ENCODE measurements at places on chromosomes 2 and 18.

DNA sequence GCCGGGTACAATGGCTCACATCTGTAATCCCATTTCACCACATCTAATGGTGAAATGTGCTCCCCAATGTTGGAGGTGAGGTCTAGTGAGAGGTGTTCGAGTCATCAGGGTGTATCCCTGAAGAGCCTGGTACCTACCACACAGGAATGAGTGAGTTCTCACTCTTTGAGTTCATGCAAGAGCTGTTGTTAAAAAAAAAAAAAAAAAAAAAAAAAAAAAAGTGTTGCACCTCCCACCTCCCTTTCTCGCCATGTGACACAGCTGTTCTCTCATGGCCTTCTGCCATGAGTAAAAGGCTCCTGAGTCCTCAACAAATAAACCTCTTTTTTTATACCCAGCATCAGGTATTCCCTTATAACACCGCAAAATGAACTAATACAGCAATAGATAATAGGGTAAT, 106.3 kb downstream of the C2orf74 start:
- DNase-seq = no peak

GRCh38 chr2:166170356-166170755, 42.5 kb upstream of the SCN1A start:
- DNase-seq = no peak

DNA sequence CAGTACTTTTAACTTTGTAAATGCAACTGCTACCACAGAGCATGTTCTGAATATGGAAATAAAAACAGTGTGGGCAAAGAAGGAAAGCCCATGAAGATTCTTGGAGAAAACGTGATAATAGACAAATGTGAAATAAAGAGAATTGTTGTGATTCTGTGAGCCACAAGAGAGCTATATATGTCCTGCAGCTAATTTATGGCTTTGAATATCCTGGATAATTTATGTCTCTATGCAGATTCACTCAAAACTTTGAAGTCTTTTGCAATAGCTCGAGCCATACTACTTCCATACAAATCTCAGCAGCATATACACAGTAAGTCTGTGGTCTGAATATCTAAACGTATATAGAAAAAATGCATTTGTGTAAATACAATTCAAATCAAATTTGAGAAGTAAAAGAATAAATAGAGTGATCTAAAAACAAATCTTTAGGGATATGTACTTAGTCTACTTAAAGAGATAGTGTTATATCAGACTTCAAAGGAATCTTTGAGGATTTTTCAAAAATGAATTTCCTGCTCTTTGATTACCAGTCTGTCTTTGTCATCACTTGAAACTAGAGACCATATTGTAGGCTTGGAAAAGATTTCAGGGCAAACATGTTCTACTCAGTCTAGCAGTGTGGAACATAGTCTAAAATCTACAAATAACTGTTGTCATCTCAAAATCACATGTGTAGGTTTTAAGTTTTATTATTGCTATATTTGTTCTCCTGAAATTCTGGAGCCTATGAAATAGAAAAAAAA, 107.1 kb downstream of the CSRNP3 start:
- DNase-seq = no peak

- no peak for DNase-seq
Measured at GRCh38 chr18:42654556-42654955, 460.9 kb downstream of the RIT2 start.

DNA sequence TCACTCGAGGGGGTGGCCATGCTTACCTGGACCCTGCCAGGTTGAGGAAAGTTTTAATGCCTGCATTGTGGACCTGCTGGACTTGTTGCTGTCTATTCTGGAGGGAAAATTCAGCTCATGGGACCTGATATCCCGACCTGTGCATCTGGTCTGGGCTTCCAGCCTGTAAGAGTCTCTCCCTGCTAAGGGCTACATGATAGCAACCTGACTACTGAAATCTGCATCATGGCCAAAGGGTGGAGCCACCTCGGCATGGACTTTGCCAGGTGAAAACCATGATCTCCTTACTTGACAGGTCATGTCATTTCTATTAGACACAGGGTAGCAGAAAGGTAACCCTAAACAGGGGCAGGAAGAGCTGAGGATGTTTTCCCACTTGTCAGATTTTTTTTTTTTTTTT, 12.9 kb upstream of the SLC66A3 start:
- no peak for DNase-seq

DNA sequence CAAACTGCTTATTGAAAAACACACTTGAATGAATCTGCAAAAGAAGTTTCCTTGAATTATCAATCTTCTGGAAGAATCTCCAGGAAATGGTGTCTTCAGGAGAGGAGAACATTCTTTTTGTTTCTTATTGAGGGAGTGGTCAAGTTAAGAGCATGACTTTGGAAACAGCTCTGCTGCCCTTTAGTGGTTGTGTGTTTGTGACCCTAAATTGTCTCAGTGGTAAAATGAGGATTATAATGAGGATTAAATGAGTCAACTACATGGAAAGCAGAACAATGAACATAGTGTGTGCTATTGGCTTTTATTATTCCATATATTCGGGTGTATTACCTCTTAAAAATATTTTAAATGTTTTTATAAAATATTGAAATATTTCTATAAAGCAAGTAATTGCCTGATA, 44.8 kb upstream of the TANC1 start:
- no peak for DNase-seq

DNA sequence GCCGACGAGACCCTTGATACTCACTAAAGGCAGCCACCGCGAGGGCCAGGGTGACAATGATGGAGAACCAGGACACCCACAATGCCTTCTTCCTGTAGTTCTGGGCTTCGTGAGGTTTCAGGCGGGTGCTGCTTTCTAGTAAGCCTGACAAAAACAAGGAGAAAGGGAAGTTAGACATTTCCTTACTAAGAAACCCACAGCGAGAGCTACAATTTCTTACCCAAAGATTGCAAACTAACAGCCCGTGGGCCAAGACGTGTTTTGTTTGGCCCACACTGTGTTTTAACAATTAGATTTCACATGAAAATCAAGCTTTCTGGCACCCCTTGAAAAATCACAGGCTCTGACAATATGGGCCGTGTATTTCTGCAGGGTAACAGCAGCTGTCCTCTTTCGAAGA, 5.6 kb downstream of the TMEM163 start:
- DNase-seq = no peak

GRCh38 chr2:9285921-9286320, 79.3 kb downstream of the ASAP2 start:
- no peak for DNase-seq

GRCh38 chr2:105778080-105778607, 33.4 kb downstream of the NCK2 start:
- DNase-seq = no peak

GRCh38 chr2:239156516-239157265, 244.1 kb downstream of the HDAC4 start:
- peak; percentile 4 for DNase-seq

DNA sequence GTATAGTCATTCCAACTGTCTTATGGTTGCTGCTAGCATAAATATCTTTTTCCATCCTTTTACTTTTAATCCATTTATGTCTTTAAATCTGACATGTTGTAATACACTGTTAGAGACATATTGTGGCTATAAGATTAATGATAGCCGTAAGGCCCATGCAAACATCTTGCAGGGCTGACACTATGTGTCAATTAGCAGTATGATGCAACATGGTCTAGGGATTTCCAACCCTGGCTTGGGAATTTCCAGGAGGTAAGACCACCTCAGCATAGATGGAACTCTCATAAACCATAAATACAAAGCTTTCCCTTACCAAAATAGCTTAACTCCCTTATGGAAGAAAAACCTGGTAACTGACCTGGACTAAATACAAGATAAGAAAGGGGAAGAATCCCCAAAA, 16.5 kb downstream of the SCLY start:
- DNase-seq = no peak

DNA sequence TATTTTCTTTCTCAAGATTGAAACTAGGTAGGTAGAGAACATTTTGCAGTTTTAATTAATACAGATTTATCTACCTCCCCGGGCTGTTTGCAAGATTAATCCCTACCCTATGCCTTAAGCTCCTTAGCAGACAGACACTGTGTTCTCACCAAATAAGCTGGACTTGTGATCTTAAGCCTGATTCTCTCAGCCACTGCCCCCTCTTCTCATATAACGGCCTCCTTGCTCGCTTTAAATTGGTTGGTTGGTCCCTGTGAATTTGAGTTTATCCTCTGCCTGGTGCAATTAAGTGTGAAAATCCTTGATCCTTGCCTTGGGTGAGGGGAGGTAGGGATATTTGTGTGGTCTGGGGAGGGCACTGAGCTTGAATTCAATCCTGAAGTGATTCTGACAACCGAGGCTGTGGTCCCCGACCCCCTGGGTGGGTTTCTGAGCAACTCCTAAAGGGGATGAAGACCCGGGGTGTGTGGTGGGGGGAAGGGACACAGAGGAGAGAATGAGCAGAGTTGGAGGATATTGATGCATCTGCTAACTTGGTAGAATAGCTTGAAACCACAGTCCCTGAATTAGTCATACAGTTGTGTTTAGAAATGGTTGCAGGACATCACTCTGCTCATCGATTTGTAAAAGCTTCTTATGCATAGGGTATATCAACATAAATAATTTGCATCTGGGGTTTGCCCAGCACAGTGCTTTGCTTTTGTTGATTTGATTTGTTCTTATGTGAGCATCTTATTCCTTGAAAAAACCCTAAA, 36.9 kb upstream of the NCKAP5 start:
- no peak for DNase-seq

DNA sequence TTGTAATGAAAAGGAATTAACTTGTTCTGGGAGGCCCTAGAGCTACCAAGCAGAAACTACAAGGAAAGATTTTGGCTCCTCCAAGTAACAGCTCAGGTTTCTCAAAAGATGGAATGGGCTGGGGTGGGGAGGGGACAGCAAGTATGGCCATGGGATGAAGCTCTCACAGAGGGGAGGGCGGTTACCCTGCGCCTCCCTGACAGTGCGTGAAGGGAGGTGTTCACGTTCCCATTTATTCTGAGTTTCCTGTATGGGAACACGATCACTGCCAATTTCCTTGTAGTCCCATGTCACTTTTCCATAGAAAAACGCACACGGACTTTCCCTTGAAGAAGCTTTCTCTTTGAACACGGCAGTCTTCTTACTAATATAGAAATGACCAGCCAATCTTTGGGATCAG, 17.0 kb downstream of the CDC42EP3 start:
- no peak for DNase-seq

- DNase-seq = no peak
Measured at GRCh38 chr2:9666306-9666705, 35.5 kb upstream of the YWHAQ start.

GRCh38 chr2:240444464-240444863, 9.0 kb downstream of the GPC1 start:
- no peak for DNase-seq

GRCh38 chr18:69528435-69528834, 127.7 kb downstream of the DOK6 start:
- no peak for DNase-seq
